Left forelimb (tissue), 1 donor: ENCODE measurements at places on chromosomes 6 and 20.

DNA sequence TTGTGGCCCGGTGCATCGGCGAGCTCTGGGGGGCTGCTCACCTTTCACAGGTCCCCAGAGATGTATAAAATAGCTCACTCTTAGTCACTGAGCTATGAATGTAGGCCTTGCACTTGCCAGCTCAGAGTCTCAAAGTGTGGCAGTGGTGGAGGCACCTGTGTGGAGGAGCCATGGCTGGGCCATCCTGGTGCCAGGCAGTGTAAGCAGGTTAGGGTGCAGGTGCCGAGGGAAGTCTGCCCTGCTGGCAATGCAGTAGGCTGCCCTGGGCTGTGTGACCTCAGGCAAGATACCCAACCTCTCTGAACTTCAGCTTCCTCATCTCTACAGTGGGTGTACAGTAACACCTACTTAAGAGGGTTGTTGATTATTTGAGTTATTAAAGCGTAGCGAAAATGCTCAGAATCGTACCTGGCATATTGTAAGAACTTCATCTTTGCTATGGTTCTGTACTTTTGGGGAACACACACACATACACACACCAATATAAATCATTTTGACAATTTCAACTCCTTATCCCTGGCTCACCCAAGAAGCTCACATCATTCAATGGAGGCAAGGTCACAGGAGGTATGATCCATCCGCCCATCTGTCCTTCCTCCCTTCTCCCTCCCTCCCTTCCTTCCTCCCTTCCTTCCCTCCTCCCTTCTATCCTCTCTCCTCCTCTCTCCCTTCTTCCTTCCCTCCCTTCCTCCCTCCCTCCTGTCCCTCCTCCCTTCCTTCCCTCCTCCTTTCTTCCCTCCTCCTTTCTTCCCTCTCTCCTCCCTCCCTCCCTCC, 66.8 kb upstream of the STX16 start:
- peak; percentile 3 for DNase-seq

DNA sequence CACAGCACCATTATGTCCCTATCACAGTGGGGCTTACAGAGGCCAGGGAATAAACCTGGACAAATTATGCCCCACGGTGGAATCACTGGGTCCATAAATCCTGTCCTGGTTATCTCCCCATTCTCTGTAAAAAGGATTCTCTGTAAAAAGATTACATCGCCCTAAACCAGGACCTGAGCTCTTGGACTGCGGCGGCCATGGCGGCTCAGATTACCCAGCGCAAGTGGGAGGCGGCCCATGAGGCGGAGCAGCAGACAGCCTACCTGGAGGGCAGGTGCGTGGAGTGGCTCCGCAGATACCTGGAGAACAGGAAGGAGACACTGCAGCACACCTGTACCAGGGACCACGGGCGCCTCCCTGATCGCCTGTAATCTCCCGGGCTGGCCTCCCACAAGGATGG, 8.4 kb upstream of the HLA-A start:
- no peak for DNase-seq

DNA sequence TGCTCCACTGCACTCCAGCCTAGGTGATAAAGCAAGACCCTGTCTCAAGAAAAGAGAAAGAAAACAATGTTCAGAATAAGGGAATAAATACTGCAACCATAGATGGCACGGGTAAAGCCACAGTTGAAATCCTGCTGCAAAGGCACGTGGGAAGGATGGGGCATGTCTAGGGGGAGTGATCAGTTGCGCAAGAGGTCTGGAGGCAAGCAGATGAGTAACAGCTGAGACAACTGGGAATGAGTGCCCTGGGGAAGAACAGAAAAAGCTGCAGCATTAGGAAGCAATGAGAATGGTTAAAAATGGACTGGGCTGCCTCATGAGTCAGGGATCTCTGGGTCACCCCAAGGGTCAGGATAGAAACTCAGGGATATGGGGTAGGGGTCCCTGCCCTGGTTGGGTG, 96.3 kb downstream of the GMPR start:
- no peak for DNase-seq

GRCh38 chr6:134774201-134774638, 175.7 kb downstream of the ALDH8A1 start:
- DNase-seq: no peak

- DNase-seq: no peak
Observed at GRCh38 chr6:127893541-127893940, 7.3 kb downstream of the THEMIS start.

GRCh38 chr6:126091466-126091865, 105.1 kb downstream of the TRMT11 start:
- no peak for DNase-seq

DNA sequence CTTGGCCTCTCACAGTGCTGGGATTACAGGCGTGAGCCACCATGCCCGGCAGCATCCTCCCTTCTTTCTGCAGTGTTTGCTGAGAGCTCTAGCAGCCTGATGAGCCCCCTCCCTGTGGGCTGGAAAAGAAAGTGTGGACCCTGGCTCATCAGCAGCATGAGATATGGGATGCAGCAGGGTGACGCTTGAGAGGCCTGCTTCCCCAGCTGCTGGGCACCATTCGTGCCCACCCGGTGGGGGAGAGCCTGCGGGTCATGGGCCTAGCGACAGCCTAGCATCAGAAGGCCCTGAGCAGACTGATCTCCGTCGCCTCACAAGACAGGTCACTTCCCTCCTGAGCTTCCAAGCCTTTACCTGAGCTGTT, 16.0 kb upstream of the CCDC167 start:
- DNase-seq: no peak

DNA sequence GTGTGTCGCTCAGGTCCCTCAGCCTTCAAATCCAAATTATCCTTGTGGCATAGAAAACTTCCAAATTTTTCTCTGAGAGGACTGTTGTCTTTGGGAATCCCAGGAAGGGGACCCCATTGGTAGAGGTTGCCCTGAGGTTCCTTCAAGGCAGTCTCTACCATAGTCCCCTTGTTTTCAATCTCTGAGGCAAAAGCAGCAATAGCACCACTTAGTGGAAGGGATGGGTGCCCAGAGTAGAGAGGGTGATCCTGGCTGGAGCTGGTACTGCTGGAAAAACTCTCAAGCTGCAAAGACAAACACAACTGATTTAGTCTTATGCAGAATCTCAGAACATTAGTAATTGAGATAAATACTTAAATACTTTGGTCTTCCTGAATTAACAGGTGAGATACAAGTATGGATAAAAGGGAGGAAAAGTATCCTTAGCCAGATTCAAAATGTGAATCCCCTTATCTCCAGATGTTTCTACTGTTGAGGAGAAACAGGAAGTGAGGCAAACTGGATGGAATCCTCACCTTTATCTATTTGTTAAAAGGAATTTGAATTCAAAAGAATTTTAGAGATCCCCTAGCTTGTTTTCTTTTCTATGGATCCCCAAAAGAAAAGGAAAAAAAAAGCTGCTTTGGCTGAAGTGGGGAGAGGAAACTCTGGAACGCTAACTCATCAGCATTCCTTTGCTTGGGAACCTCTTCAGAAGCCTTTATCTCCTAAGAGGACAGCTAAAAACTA, 13.4 kb downstream of the ZNF318 start:
- DNase-seq: no peak

- peak; percentile 70 for DNase-seq
Observed at GRCh38 chr20:53660947-53661381, 67.3 kb upstream of the ZNF217 start.

DNA sequence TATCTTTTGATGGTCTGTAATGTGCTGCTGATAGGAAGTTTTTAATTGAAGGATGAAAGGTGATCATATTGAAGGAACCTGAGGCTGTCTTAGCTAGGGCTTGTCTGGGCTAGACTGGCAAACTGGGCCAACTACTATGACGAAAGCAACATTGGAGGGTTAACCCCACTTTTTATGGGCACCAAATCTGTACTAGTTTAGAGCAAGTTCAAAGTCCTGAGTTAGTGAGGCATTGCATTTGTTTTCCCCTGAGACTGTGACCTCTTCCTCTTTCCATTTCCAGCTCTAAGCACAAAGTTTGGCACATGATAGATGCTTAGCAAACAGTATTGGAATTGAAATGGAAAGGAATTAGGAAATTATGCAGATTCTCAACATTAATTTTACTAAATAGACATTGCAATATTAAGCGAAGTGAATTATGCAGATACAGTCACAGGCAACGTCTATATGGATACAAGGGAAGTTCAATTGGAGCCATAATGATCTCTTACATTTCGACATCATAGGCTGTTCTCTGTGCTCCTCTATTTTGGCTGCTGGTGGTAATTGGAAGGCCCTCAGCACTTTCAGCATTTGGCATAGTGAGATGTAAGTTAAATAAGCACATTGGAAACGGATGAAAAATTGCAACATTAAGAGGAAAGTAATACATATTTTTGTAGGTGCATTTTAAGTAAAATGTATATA, 22.2 kb downstream of the CEP57L1 start:
- DNase-seq: no peak

- no peak for DNase-seq
Observed at GRCh38 chr20:58102744-58103516, 125.5 kb downstream of the ANKRD60 start.

GRCh38 chr6:12608016-12608860, 108.3 kb upstream of the PHACTR1 start:
- DNase-seq: no peak

DNA sequence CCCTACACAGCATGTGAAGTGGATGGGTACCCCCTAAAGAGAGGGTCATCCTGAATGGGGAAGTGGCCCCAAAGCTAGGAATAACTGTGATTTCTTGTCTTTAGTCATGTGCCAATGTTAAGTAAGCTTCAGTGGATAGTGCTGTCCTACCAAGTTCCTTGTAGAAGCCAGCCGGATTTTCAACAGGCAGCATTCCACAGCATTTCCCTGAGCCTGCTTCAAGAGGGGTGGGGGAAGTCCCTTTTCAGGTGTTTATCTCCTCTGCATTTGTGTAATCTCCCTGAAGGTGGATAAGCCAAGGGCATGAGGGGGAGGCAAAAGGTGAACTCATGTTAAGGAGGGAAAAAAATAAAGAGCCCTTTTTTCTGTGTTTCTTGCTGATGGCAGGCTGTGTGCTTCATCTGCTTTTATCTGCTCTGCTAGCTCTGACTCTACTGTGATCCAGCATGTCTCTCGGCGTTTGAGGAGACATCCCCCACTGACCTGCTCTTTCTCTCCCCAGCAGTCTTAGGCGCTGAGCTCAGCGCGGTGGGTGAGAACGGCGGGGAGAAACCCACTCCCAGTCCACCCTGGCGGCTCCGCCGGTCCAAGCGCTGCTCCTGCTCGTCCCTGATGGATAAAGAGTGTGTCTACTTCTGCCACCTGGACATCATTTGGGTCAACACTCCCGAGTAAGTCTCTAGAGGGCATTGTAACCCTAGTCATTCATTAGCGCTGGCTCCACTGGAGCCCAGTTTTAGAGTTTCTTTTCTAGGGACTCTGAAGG, 1.9 kb downstream of the EDN1 start:
- no peak for DNase-seq

GRCh38 chr6:116924245-116924644, 47.2 kb downstream of the RFX6 start:
- DNase-seq: no peak

GRCh38 chr6:97160280-97160679, 122.7 kb downstream of the MMS22L start:
- no peak for DNase-seq

DNA sequence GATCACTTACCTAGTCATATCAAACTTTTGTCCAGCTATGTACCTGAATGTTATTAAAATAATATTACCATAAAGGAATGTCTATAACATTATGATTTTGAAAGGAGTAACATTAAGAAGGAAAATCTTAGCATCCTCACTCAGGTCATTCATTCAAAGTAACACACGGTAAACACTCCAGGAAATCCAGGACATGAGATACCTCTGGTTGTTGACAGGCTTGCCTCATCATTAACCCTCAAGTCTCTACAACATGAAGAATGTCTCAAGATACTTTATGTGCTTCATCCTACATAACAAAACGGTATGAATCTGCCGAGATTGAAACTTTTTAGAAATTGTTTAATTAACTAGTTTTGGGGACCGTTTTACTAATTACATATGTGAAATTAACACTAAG, 690 bp upstream of the FILIP1 start:
- DNase-seq: no peak

GRCh38 chr6:7881765-7882500, 28.7 kb downstream of the TXNDC5 start:
- DNase-seq: no peak

- DNase-seq: no peak
Observed at GRCh38 chr20:1833728-1834726, 61.2 kb upstream of the SIRPA start.

DNA sequence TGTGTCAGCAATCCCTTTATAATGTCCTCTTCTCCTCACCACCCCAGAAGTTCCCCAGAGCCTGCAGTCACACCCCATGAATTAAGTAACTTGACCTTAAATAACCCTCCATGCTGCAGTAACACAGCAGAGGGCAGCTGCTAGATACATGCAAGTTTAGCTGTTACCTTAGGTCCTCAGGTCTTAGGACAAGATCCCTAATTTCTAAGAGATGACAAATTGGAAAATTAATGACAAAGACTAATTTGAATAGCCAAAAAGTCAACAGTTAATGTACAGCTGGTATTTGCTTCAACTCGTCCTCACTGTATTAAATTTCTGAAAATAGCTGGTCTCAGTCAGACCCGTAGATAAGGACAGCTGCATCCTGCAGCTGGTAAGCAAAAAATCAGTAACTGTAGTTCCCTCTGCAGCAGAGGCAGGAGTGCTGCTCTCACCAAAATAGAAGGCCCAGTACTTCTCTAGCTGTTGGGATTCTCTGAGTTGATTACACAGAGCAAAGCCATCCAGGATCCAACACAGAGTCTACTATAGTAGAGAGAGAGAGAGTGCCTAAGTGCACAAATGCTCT, 62.4 kb downstream of the TNFRSF21 start:
- DNase-seq: no peak

DNA sequence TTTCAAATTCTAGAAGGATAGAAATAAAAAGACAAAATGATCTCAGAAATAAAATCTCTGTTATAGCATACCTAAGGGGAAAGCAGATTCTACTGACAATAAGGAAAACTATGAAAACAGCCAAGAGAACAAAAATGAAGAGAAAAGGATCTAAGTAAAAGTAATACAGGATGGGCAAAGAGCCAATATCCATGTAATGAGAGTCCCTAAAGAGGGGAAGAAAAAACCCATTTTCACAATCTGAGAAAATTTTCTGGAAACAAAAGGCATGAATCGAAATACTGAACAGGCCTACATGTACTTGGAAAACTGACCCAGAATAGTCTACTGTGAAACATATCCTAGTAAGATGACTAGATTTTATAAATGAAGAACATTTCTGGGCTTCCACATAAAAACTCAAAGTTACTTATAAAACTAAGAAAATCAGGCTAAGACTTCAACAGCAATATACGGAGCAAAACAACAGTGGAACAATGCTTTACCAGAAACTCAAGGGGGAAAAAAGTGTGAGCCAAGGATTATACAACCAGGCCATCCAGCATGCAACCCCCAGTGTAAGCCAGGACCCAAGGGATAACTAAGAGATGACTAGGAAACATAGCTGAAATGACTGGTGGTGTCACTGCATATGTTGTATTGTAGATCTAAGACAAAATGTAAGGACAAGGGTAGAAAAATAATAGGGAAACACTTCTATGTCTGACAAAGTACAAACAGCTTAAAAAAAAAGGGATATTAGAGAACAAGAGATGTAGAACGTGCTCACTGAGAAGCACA, 10.2 kb downstream of the NAPB start:
- no peak for DNase-seq
